Naive thymus-derived CD8-positive, alpha-beta T cell (primary cell): ENCODE measurements at places on chromosomes 7 and 10. TPM values are rescaled to one million over a fixed set of nuclear protein-coding genes. Genes with fewer than 3 reads are reported as not detected.
A peak's percentile ranks its signal among the peaks of the same experiment; 100 is the strongest.

Gene TSPAN12
- polyA plus RNA-seq, result not detected

Gene CALML3
- not detected for polyA plus RNA-seq

Gene OR2A7
- polyA plus RNA-seq, result 0.74 TPM

Gene STOX1
- 0.29 TPM for polyA plus RNA-seq

Gene SP8
- polyA plus RNA-seq, result not detected

Gene COL26A1
- not detected for polyA plus RNA-seq

Gene AKR1C1
- not detected for polyA plus RNA-seq

Gene TEX36
- polyA plus RNA-seq, result not detected

Gene PTPRZ1
- polyA plus RNA-seq, result not detected

Gene CALHM1
- polyA plus RNA-seq, result not detected

GRCh38 chr10:119153041-119153440 is 12.5 kb downstream of the SFXN4 start:
- no peak for DNase-seq

- DNase-seq, result no peak
Observed at GRCh38 chr10:54660397-54660796, 140.6 kb downstream of the PCDH15 start.

GRCh38 chr10:99368646-99369045 is 39.5 kb downstream of the CNNM1 start:
- DNase-seq, result no peak

DNA sequence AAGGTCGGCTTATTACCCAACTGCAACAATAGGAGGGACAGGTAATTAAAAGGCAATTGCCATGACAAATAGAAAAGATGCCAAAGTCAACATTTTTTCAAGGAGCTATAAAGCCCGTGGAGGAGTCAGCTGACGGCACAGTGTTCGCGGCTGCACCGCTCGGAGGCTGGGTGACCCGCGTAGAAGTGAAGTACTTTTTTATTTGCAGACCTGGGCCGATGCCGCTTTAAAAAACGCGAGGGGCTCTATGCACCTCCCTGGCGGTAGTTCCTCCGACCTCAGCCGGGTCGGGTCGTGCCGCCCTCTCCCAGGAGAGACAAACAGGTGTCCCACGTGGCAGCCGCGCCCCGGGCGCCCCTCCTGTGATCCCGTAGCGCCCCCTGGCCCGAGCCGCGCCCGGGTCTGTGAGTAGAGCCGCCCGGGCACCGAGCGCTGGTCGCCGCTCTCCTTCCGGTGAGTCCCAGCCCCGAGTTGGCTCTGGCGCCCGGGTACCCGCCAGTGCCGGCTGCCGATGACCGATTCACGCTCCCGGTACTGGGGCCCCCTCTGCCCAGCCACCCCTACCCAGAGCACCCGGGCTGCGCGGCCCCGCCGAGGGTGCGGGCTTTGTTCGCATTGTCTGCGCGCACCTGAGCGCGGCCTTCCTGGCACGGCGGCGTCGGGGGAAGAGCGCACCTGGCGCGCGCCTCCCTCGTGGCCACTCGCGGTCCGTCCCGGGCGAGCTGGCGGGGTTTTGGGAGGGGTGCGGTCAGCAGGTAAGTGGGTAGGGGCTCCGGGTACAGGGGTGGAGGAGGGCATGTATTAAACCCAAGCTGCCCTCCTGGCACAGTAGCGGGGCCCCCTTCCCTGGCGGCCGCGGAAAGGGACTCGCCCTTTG is at the start of gene VWA2:
Gene VWA2, plus strand, starts transcription at position 138 of the 877 bp plus-strand sequence. CDS start 9,460 bp downstream, outside the sequence.
- peak; percentile 18 for DNase-seq

GRCh38 chr7:156566812-156567549 is 73.6 kb upstream of the RNF32 start:
- DNase-seq, result no peak

GRCh38 chr10:10526846-10527245 is 490.8 kb upstream of the CELF2 start:
- DNase-seq, result no peak

GRCh38 chr7:107344799-107345198 is 125.1 kb upstream of the GPR22 start:
- DNase-seq, result no peak

DNA sequence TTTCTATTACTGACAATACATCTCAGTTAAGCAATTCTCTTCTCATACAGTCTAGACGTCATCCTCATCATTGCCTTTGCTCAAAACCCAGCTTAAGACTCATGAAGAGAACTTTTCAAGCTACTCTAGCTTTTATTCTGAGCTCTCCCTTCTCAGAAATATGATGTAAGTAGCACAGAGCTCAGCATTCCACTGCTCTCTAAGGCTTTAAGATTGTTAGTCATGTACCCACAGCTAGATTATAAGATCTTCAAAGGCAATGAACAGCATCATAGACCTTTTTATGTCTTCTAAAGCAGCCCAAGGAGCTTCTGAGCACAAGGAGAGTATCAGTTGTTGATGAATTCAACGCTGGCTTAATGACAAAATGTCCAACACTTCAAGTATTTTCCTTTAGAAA is 119.3 kb downstream of the NRP1 start:
- DNase-seq, result no peak

- no peak for DNase-seq
Observed at GRCh38 chr7:105068886-105069285, 54.9 kb downstream of the KMT2E start.

GRCh38 chr10:98509745-98510144 is 63.0 kb upstream of the HPS1 start:
- DNase-seq, result no peak

DNA sequence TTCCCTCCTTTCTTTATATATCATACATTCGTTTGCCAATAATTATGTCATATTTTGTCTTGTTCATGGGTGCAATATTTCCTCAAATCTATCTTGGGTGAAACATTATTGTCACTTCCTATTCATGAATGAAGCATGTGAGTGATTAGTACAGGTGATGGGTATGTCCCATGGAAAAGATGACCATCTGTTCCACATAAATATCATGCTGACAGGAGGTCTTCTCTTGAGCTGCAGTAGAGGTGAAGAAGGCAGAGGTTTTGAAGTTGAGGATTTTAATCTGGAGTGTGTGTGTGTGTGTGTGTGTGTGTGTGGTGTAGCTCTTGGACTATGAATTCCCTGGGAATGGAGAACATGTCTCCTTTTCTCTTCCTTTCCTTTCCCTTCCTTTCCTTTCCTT is 350.5 kb upstream of the CHRM2 start:
- no peak for DNase-seq

- DNase-seq, result peak; percentile 75
Observed at GRCh38 chr7:100166317-100166940, 2.0 kb downstream of the GAL3ST4 start.

DNA sequence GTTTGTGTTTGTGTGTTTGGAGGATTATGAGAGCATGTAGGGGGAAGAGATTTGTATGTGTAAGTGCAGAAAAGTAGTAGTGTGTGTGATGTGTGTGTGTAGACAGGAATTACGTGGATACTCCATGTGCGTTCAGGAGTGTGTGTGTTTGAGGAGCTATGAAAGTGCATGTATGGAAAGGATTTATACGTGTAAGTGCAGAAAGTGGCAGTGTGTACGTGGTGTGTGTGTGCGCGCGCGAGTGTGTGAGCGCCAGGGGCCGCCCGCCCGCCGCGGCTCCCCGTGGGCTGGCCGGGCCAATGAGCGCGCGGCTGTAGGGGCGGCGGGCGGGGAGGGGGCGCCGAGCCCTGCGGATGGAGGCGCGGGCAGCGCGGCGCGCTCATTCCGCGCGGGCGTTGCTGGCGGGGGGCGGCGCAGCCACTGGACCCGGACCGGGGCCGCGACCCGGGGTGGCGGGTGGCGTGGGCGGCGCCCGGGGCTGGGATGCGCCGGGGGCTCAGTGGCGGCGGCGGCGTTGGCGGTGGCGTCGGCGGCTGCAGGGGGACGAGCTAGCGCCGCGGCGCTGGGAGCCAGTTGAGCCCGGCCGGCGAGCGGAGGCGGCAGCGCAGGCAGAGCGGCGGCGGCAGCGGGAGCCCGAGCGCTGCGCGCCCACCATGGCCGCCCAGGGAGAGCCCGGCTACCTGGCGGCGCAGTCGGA is at the start of gene BICC1:
Gene BICC1, plus strand, starts transcription at position 382 of the 697 bp plus-strand sequence. Its CDS starts 272 bp downstream, at position 654.
- DNase-seq, result no peak

DNA sequence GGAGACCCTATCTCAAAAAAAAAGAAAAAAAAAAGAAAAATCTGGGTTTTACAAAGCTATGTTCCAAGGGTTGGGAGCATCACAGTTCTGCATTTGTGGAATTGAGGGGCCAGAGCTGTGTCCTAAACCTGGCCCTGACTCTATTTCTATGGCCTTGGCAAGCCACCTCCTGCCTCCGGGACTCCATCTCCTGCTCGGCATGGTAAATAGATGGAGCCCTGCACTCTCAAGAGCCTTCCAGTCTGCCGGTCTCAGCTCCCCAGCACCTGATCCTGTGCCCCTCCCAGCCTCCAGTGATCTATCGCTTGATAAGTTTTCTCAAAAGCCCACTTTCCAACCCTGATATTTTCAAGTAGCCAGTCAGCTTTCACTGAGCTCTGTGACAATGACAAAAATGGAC is 43.0 kb downstream of the KCNH2 start:
- DNase-seq, result no peak

DNA sequence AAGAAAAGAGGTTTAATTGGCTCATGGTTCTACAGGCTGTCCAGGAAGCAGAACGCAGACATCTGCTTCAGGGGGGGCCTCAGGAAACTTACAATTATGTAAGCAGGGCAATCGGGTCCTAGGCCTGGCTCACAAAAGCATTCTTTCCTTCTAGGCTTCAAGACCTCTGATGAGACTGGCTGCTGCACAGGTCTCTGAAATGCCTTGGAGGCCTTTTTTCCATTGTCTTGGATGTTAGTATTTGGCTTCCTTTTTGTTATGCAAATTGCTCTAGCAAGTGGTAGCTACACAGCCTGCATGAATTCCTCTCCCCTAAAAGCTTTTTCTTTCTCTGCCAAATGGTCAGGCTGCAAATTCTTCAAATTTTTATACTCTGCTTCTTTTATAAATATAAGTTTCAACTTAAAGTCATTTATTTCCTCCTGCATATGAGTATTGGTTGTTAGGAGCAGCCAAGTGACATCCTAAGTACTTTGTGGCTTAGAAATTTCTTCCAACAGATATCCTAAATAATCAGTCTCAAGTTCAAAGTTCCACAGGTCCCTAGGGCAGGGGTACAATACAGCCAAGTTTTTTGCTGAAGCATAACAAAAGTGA is 83.1 kb upstream of the SEMA3A start:
- no peak for DNase-seq

DNA sequence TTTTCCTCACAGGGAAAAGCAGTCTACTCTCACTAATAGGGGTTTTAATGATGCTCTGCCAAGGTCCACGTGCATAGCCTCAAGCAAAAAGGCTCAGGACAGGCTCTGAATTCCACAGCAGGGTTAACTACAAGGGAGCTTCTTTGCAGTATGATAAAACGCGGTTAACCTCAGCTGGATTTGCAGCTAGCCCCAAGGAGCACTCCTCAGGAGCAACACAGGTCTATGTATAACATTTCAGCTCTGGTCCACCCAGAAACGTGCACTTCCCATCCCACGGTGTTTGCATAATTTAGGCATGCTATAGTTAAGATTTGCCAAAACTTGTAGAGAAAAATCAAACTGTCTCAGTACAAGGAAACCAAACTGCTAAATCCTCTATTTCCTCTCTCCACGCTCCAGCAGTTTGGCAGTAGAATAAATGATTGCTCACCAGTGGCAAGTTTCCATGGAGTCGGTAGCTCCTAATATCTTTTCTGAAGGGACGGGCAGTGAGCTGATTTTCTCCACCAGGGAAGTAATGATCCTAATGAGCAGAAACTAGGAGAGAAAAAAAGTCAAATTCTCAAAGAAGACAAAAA is 13.1 kb upstream of the ASB4 start:
- no peak for DNase-seq

- DNase-seq, result no peak
Observed at GRCh38 chr10:373526-374309, 238.5 kb downstream of the ZMYND11 start.

GRCh38 chr7:50565977-50566376 is 772 bp upstream of the DDC start:
- DNase-seq, result no peak

DNA sequence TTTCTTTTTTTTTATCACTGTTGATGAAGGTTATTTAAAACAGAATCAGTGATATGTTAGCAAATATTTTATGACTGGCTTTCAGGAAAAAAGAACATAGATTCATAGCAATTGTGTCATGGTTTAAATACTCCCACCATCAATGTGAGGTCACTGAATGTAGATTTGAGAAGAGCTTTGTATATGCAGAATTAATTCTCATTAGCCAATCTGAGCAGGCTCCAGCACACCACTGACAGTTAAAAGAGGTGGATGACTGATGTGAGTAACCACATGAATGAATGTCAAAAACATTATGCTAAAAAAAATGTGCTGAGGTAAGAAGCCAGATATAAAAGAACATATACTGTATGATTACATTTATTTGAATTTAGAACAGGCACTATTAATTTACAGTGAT is 174.8 kb upstream of the KAT6B start:
- DNase-seq, result peak; percentile 36

DNA sequence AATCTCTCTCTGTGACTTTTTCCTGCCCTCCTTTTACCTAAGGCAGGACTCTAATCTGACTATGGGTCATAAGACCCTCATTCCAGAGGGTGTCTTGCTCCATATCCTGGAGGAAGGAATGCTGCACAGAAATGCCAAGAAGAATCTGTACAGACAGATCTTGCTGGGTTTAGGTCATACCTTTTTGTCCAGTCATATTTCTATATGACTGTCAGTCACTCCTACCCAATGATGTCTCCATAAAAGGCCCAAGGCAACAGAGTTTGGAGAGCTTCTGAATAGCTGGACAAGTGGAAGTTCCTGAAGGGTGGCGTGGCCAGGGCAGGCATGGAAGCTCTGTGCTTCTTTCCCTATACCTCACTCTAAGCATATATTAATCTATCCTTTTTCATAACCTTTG is 47.5 kb downstream of the FEZF1 start:
- DNase-seq, result no peak

DNA sequence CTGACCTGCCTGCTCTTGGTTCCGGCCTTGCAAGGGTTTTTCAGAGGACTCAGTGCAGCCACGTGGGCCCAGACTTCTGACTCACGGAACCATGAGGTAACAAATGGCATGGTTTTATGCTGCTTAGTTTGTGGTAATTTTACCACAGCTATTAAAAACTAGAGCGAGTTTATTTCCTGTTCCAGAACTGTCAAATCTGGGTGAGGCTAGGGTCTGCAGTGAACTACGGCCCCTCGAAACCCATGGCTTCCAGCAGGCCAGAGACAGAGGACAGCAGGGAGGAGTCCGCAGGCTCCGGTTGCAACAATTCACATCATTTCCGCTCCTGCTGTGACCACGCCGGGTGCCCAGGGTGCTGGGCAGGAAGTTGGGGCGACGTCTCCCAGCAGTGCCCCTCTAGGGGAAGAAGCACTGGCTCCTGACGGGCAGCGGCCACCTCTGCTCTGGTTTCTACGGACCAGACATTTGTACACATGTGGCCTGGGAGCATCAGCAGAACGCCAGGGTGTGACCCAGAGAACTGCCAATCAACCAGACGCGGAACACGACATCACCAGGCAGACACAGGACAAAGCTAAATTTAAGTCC is 74.8 kb downstream of the ADARB2 start:
- no peak for DNase-seq
